ENCODE measurements at places on chromosomes 12 and 14. TPM values are rescaled to one million over a fixed set of nuclear protein-coding genes. Genes with fewer than 3 reads are reported as not detected.

- H3K36me3 ChIP-seq = no peaks in the 10 kb centered on the region
- H3K4me1 ChIP-seq = peaks cover 14% of the 10 kb centered on the region
- H3K27ac ChIP-seq = peak overlapping the region; percentile 17
- DNase-seq = peak; percentile 33
- no peak overlapping the region for H3K4me3 ChIP-seq
- no peaks in the 10 kb centered on the region for H3K27me3 ChIP-seq
These were observed 59.1 kb downstream of the DCAF5 start for GRCh38 chr14:69093631-69094421.

- no peak overlapping the region for H3K4me3 ChIP-seq
- no peaks in the 10 kb centered on the region for H3K27me3 ChIP-seq
- H3K27ac ChIP-seq = no peak overlapping the region
- DNase-seq = no peak
- H3K4me1 ChIP-seq = no peaks in the 10 kb centered on the region
- H3K36me3 ChIP-seq = no peaks in the 10 kb centered on the region
These were observed 637.9 kb downstream of the MED13L start for GRCh38 chr12:115639648-115640012.

- H3K27me3 ChIP-seq = no peaks in the 10 kb centered on the region
- H3K27ac ChIP-seq = no peak overlapping the region
- no peak overlapping the region for H3K4me3 ChIP-seq
- no peak for DNase-seq
- H3K4me1 ChIP-seq = no peaks in the 10 kb centered on the region
These were observed 81.6 kb downstream of the TRAFD1 start for GRCh38 chr12:112206944-112207343.

DNA sequence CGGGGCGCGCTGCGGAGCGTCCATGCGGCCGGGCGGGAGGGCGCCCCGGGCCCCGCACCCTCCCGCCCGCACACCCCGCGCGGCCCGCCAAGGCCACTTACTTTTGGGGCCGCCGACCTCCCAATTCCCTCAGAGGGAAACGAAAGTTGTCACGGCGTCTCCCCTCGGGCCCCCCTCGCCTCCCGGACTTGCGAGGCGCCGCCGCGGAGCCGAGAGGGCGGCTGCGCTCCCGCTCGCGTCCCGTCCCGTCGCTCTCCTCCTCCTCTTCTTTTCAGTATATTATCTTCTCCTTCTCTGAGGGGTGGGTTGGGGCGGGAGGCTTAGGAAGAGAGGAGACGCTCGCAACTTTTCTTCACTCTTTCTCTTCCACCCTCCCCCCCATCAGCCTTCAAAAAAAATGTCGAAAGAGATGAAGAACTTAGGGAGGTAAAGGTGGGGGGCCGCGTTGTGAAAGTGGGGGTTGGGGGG, 613 bp downstream of the DUSP16 start:
- H3K4me1 ChIP-seq = peaks cover 5% of the 10 kb centered on the region
- H3K27me3 ChIP-seq = no peaks in the 10 kb centered on the region
- H3K27ac ChIP-seq = peak overlapping the region; percentile 95
- no peaks in the 10 kb centered on the region for H3K36me3 ChIP-seq
- H3K4me3 ChIP-seq = peak overlapping the region; percentile 75
- peak; percentile 37 for DNase-seq

- no peaks in the 10 kb centered on the region for H3K36me3 ChIP-seq
- no peak overlapping the region for H3K4me3 ChIP-seq
- H3K27me3 ChIP-seq = peaks cover 4% of the 10 kb centered on the region
- H3K4me1 ChIP-seq = no peaks in the 10 kb centered on the region
- DNase-seq = peak; percentile 64
These were observed 37.8 kb upstream of the ITPR2 start for GRCh38 chr12:26870491-26871419.

The KRT5 gene
- polyA plus RNA-seq = 0.81 TPM
